KG1 (cell line): ENCODE measurements at places on chromosomes 6 and 20.

DNA sequence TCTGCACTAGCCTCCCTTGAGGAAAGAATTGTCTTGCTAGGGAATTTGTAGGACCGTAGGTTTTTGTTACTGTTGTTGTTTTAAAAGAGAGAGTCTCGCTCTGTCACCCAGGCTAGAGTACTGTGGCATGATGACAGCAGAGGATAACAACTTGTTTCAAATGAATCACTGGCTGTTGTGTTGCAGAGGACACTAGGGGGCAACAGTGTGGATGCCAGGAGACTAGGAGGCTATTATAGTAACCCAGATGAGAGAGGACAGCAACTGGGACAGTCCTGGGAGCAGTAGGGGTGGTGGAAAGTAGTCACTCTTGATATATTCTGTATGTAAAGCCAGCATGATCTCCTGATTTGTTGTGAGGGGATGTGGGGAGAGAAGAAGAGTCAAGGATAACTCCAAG lies 41.8 kb upstream of the LAMA4 start:
- DNase-seq: no peak

GRCh38 chr6:118367314-118367713 lies 180.8 kb upstream of the PLN start:
- DNase-seq: no peak

DNA sequence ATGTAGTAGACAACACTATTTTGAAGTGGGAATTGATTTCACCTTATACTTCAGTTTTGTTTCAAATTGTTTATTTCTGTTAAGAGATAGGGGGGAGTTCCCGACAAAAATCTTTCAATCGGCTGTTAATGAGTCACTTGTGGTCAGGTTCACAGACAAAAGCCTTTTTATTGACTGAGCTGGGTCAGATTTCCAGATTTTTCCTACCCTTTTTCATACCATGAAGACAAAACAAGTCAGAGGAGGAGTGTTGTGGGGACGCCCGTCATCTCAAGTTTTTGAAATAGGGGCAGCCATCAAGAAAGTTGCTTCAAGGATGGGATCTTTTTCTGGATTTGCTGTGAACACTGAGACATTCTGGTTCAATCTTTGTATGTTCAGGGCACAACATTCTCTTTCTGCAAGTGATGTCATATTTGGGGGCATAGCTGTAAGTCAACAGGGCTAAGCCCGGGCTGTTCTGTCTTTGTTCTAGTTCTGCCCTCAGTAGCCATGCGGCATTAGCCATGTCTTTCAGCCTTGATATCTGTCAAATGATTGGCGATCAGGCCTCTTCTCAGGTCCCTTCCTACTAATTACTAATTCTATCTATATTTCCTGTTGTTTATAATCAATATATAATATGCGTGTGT lies 496.0 kb upstream of the MARCKS start:
- no peak for DNase-seq

DNA sequence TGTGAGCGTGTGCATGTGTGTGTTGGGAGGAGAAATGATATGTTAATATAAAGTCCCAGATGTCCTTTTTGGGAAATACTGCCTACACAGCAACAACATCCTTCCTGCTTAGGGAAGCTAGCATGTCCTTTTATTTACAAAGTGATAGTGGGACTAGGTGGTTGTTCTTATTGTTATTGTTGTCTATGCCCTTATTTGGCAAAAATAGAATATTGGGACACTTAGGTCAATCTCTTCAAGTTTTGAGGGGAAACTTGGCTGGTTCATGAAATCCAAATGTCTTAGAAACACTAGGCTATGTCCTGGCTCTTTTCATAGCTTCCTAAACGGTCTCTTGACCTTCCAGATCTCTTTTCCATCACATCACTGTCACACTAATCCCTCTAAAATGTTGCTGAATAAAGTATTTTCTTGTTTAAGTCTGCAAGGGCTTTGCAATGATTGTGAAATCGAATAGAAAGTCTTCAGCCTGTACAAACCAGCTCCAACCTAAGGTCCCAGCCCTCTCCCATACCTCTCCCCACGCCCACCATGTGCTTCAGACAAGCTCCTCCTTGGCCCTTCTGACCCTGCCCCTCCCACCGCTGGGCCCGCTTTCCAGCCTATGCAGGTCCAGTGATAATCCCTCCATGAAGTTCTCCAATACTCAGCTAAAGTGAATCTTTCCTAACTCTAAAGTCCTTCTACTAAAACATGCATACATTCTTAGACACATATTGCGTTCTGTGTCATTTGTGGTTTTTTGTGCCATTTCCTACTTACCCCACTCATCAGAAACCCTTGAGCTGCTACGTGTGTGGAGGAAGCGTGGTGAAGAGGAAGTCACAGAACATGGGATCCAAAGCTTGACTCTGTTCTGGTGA lies 205.1 kb downstream of the LY86 start:
- no peak for DNase-seq

DNA sequence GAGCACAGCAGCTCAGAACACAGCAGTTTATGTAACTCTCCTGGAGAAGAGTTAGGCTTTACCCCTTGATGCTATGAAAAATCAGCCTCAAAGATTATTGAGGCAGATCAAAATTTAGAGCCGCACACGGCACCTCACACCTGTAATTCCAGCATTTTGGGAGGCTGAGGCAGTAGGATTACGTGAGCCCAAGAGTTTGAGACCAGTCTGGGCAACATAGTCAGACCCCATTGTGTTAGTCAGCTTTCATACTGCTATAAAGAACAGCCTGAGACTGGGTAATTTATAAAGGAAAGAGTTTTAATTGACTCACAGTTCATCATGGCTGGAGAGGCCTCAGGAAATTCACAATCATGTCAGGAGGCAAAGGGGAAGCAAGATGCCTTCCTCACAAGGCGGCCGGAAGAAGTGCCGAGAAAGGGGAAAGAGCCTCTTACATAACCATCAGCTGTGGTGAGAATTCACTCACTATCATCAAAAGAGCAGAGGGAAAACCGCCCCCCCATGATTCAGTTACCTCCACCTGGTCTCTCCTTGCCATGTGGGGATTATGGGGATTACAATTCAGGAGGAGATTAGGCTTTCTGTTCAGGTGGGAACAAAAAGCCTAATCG lies 87.7 kb downstream of the SGK1 start:
- DNase-seq: peak; percentile 33

DNA sequence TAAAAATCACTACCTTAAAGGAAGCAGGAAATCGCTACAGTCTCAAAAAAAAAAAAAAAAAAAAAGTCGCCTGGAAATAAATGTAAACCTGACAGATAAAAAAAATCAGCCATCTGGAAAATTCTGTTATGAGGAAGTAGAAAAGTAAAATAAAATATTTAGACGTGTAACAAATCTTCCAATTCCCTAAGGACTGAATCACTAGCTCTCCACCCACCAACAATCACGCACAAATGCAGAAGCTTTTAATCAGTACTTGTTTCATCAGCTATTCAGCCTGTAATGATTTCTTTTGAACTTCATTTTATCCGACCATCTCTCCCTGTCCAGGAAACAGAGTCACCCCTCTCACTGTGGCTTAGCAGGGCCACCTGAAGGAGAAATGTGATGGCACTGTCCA lies 59.0 kb downstream of the SLC23A2 start:
- DNase-seq: no peak
